ENCODE measurements at places on chromosomes 4 and X.

DNA sequence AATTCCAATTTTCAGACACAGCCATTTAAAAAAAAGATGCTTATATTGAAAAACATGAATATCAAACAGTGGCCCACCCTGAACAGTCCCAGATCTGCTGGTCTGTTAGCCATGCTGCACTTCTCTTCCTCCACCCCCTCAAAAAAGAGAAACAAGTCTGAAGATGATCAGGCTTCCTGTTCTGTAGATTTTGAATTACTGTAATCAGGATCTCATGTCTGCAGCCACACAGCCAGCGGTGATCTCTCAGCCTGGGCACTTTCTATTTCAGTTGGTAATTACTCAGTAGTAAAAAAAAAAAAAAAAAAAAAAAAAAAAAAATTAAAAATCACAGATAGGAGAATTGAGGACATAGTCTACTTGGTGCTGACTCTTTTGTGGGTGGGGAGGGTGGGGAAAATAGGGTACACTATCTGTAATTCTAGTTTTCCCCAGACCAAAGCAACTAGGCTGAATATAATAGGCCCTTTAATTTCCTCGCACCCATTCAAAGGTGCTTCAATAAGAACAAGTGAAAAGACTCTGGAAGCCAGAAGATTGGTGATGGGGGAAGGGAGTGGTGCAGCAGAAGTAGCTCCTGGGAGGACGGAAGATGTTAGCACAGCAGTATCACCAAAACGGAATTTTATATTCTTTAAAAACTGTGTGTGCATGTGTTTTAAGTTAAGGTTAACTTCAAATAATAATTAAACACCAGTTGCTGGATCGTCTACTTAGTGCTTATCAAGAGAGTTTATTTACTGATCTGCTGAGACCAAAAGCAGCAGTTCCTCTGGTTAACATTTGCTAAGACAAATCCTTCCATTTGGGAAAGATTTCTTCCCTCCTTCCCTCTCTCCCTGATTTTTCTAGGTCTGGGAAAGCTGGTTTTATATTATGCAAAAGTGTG lies 47.0 kb downstream of the SPRY1 start:
- peak; percentile 72 for DNase-seq

DNA sequence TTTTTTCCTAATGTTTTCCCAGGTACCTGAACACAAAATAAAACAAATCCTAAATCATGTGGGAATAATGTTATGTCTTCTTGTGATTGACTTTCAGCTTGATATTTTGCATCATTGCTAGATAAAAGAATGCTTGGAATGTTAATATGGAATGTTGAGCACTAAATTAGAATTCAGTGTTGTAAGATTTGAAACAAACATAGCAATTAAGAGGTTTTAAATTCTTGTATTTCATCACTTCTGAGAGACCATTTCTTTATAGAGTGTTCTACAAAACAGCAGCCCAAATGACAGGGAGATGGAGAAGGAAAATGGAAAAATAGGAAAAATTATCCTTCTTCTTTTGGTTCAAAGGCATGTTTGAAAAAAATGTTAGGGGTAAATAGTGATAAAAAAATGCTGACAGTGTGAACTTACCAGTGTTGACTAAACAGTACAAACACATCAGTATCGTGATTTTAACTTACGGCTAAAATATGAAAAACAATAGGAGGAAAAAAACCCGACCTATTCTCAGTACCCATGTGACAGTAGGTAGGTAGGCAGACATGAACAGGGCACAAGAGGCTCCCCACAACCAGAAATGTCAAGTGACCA lies 102.6 kb upstream of the PDE5A start:
- DNase-seq: no peak

DNA sequence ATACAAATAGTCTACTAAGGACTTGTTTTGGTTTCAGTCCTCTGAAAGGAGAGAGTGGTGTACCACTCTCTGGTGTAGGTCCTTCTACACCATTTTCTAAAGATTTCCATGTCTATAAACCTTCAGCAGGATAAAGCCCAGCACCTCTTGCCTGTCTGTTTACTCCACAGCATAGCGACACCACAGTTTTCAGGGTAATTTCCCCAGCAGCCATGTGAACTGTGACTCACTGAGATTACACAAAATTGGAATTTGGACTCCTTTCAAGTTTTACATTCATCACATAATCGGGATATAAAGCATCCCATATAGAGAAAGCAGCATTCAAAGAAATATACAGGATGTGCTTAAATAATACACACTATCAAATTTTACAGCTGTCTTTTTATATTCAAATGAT lies 229.6 kb downstream of the PRDM5 start:
- no peak for DNase-seq

GRCh38 chr4:82891707-82892466 lies 934 bp upstream of the SEC31A start:
- no peak for DNase-seq

DNA sequence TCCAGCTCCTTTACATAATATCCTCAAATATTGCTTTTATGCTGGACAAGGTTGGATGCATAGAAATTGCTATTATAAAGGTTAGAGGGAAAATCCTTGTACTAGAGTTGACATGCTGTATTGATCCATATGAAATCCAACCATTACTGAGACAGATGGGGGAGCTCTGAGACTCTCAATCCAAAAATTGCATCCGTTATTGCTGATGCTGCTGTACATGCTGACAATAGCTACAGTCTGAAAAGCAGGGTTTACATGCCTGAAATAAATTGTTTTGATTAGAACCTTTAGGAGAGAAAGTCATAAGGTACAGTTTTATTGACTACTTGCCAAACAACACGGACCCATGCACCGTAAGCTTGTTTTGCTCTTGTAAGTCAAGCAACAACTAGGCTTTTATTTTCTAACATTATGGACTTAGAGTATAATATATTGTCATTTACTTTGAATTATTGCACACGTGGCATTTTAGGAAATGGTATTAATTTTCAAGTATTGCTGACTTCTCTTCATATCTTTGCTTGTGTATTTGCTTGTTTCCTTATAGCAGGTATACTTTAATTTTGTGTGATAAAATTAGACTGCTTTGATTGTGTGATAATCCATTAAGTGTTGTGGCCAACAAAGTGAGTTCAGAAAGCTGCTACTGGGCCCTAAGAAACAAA lies 1365.2 kb downstream of the STIM2 start:
- DNase-seq: no peak

DNA sequence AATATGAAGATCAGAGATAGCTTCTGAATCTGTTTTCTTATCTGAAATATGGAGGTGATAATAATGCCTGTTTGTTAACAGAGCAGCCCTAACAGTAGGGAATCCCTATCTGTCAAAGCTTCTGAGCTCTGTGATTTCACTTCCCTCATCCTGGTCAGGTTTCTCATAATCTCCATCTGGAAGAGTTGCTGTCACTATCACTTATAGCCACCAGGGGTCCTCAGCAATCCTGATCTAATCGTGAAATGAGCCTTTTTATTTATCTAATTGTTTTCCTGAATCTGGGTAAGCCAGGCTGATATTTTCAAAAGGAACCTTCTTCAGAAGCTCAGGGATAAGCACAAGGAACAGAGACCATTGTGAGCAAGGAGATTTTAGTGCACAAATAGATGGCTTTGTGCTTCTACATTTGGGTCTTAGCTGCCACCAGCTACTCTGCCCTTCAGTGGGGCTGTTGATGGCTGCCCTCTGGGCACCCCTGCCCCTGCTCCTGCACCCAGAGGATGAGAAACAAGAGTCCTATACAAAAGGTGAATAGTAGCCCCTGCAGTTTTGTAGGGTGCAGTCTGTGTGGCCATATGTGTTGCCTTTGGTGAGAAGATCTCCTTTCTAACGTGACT lies 196.4 kb upstream of the RADX start:
- no peak for DNase-seq

DNA sequence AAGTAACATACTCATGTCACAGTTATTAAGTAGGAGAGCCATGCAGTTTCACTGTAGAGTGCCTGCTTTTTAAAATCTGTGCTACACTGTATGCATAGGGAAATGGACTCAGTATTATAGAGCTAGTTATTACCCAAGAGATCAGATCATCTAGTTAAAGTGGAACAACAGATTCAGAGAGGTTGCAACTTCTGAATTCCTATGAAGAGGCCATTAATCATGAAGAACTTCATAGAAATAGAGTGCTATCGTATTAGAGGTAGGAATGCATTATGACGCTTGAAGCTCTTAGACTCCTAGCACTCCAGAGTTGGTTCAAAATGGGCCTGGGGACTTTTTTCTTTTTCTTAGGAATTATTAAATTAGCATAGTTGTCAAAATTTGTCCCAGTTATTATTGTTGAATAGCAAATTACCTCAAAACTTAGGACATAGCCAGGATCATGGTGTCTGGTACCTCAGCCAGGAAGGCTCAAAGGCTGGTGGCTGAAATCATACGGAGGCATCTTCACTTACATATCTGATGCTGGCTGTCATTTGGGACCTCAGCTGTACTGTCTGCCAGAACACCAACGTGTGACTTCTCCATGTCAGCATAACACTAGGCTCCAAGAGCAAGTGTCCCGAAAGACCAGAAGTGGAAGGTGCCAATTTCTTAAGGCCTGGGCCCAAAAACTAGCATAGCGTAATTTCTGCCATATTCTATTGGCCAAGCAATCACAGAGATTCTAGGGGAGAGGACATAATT lies 125.7 kb downstream of the STAG2 start:
- no peak for DNase-seq

DNA sequence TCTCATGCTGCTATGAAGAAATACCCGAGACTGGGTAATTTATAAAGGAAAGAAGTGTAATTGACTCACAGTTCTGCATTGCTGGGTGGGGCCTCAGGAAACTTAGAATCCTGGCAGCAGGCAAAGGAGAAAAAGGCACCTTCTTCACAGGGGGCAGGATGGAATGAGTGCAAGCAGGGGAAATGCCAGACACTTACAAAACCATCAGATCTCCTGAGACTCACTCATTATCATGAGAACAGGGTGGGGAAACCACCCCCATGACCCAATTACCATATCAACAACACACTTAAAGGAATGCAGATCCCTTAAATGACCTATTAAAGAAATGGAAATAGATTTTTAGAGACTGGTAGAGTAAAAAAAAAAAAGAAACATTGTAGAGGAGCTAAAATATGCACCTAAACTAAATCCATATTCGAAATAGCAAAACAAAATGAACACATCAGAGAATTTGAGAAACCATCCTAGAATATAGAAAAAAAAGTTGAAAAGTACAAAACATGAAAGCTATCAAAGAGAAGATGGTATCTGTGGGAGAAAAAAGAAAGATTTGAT lies 104.3 kb upstream of the UGT8 start:
- no peak for DNase-seq

DNA sequence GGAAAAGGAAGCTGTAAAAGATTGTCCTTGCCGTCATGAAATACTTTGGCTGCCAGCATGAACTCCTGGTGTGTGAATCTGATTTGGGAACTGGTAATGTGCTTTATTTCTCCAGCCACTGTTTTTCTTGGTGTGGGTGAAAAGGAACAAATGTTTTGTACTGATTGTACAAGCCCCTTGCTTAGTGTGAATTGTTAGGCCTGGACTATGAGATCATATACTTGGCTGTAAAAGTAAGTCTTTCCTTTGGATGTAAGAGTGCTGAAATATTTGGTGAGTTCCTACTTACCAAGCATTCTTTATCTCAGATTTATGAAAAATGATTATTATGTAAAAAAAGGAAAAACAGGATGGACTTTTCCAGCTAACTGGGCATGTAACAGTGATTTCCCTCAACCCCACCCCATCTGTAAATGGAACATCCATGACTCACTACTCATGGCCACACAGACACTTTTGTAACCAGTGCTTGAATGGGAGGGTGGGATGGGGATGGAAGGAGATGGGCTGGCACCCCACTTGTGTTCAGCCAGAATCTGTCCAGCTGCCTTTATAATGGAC lies 6.3 kb downstream of the FNIP2 start:
- no peak for DNase-seq

- DNase-seq: no peak
These were observed 200.3 kb downstream of the MID1 start for GRCh38 chrX:10420134-10420533.

DNA sequence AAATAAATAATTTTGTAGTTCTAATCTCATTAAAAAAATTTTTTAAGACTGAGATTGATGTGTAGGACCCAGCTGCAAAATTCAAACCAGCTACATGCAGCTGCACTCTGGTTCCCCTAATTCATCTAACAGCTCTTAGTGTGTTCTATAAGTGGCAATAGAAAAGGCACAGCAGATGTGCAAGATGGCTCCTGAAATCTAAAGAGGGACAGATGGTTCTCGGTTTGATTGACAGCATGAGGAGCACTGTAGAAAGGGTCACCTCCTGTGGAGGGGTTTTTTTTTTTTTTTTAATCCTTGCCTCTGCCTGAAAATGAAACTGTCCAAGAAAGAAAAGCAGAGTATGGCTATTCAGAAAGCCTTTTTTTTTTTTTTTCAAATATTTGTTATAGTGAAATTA lies 16.9 kb upstream of the OCIAD1 start:
- no peak for DNase-seq

GRCh38 chrX:48468247-48468671 lies 1.8 kb downstream of the SLC38A5 start:
- DNase-seq: peak; percentile 14

DNA sequence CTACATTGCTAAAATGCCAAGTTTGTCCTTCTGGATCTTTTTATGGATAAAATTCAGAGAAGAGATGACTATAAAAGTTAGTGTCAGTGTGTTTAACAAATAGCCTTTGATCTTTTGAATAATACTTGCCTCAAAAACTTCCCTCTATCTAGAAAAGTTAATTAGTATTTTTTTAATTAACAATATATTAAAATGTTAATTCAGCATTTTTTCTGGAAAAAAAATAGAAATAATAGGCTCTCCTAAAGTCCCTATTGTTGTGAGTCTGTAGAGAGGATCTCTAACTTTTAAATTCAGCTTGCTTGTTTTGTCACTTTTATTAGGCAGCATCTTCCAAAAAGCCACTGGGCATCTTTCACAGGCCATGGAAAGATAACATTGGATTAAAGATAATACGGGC lies 435.2 kb upstream of the RASGEF1B start:
- DNase-seq: no peak

DNA sequence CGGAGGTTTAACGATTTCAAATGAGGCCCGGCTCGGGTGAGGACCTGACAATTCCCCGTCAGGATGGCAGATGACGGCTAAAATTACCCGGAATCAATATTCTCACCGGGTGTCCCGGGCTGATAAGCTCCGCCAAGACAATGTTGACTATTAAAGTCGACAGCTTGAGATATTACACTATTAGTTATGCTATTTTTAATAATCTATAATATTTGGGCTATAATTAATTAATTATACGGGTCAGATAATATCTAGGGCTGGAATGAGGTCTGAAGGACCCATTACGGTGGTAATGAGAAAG lies 9.4 kb upstream of the NKX1-1 start:
- no peak for DNase-seq

GRCh38 chrX:24148121-24148520 lies 1.4 kb upstream of the ZFX start:
- DNase-seq: peak; percentile 52

GRCh38 chr4:104490770-104491480 lies 3.8 kb downstream of the CXXC4 start:
- peak; percentile 8 for DNase-seq

DNA sequence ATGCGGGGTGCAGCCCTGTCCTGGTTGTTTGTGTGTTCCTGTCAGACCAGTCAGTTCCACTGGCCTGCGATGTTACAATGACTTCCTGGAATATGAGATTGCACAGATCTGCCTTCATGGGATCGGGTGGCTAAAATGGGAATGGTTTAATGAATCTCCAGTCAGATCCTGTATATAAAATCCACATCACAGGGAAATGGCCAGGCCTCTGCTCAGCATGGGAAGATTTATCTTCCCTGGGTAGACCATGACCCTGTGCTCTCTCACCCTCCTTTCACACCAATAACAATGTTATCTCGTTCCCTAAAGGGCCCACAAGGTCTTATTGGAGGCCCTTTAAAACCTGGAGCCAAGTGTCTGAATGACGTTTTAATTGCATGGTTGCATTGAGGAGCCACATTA lies 307.4 kb downstream of the RAB28 start:
- no peak for DNase-seq

- DNase-seq: no peak
These were observed 12.2 kb downstream of the GK2 start for GRCh38 chr4:79395841-79396240.
